ENCODE measurements at places on chromosomes 12 and 14. TPM values are rescaled to one million over a fixed set of nuclear protein-coding genes. Genes with fewer than 3 reads are reported as not detected.

The FAM90A1 gene
- total RNA-seq = 0.61 TPM

GRCh38 chr12:66241061-66242043 lies 52.3 kb downstream of the IRAK3 start:
- H3K4me1 ChIP-seq = no peaks in the 10 kb centered on the region
- DNase-seq = no peak
- peak overlapping the region; percentile 80 for H3K27ac ChIP-seq
- H3K36me3 ChIP-seq = peaks cover 53% of the 10 kb centered on the region
- H3K27me3 ChIP-seq = no peaks in the 10 kb centered on the region
- no peak overlapping the region for H3K4me3 ChIP-seq

The RERGL gene
- 2.9 TPM for total RNA-seq

The GPR68 gene
- total RNA-seq = 4.2 TPM

The STK38L gene
- total RNA-seq = 28.2 TPM

All from left lung (tissue), 14 donors.